ENCODE measurements at places on chromosomes 5 and 9.
A peak's percentile ranks its signal among the peaks of the same experiment; 100 is the strongest.

DNA sequence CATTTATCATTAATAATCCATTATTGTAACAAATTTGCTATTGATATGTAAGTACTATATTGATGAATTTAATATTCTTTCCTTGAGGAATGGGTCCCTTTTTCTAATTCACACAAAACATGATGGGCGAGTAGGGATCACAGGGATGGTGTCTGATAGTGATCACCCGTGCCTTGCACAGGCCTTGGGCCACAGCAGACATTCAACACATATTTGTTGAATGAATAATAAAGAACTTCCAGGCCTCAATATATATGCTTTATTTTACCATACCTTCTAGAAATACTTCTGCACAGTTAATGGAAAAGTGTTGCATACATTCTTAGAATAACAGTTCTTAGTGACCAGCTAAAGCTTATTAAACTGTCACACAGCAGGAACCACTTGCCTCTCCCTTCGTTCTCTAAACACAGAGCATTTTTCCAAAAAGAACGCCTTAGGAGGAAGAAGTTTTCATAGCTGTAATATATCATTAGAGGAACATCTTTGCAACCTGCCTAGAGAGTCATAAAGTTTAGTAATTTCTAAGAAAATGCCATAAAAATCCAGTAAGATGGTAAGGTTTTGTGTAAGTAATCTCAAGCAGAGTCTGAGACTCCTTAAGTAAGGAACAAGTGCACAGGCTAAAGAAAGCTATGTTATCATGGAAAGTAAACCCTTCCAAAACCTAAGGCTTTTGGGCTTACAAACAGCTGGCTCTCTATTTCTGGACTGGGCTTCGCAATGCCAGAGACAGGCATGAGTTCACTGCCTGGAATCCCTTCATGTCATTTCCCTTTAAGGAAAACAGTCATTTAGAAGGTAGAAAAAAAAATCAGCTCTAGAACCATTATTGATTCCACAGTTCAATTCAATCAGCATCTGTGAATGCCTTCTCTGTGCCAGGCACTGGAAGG lies 17.7 kb downstream of the TTLL11 start:
- H3K4me1 ChIP-seq = no peaks in the 10 kb centered on the region
- no peaks in the 10 kb centered on the region for H3K36me3 ChIP-seq
- no peak overlapping the region for H3K4me3 ChIP-seq
- H3K27me3 ChIP-seq = no peaks in the 10 kb centered on the region
- DNase-seq = no peak
- no peak overlapping the region for H3K27ac ChIP-seq

GRCh38 chr9:95857896-95858295 lies 17.6 kb upstream of the ERCC6L2 start:
- no peaks in the 10 kb centered on the region for H3K4me1 ChIP-seq
- no peak overlapping the region for H3K27ac ChIP-seq
- H3K36me3 ChIP-seq = no peaks in the 10 kb centered on the region
- no peak for DNase-seq

DNA sequence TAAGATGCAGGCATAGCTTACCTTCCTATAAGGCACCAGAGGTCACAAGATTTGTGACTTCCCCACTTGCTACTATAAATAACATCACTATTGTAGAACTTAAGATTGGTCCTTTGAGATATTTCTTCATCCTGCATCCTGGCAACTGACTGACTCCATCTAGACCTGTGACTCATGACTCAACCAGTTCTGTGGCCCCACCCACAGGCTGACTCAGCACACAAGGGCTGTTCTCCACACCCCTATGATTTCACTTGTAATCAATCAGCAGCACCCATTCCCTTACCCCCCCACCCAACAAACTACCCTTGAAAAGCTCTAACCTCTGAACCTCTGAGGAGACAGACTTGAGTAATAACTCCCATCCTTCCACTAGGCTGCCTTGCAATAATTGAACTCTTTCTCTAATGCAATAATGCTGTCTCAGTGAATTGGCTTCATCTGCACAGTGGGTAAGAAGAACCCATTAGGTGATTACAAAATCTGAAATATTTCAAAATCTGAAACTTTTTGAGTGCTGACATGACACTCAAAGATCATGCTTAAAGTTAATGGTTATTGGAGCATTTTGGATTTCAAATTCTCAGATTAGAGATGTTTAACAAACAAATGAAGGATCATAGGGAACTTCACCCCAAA lies 296.7 kb downstream of the ARL15 start:
- H3K27ac ChIP-seq = no peak overlapping the region
- no peaks in the 10 kb centered on the region for H3K36me3 ChIP-seq
- DNase-seq = no peak
- no peak overlapping the region for H3K4me3 ChIP-seq
- H3K4me1 ChIP-seq = peaks cover 42% of the 10 kb centered on the region

DNA sequence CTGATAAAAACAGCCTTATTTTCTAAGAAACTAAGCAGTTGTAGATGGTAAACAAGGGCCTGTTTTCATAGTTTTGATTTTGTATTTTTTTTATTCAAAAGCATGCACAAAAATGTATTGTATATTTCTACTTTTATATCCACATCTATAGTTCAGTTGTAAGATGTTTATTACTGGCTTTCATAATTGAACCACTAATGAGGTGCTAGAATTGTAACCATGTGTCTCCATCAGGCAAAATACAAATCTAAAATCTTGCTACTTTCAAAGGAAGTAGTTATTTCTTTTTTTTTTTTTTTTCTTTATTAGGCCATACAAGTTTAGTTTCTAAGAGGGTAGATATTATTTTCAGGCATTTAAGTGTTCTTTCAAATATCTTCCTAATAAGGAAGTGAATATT lies 1755.0 kb downstream of the MAT2B start:
- DNase-seq = no peak
- H3K4me3 ChIP-seq = no peak overlapping the region
- peaks cover 17% of the 10 kb centered on the region for H3K4me1 ChIP-seq
- no peak overlapping the region for H3K27ac ChIP-seq
- no peaks in the 10 kb centered on the region for H3K36me3 ChIP-seq

DNA sequence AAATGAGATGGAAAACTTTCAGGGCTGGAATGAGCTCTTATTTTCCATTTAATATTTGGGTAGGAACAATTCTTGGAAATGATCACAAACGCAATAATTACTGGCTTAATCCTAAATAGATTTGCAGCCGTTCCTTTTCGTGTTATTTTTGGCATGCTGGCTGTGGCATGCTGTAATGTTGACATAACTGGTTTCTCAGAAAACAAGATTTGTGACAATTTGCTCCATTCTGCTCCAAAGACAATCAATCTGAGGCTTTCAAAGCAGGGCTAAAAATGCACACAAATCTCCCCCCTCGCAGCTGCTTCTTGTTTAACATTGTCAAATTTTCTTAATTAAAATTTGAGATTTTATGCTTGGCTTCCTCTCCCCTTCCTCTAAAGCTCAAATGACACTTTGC lies 151.2 kb downstream of the TTC39B start:
- DNase-seq = no peak
- H3K4me1 ChIP-seq = peaks cover 5% of the 10 kb centered on the region
- H3K4me3 ChIP-seq = no peak overlapping the region
- H3K27ac ChIP-seq = no peak overlapping the region
- no peaks in the 10 kb centered on the region for H3K36me3 ChIP-seq

DNA sequence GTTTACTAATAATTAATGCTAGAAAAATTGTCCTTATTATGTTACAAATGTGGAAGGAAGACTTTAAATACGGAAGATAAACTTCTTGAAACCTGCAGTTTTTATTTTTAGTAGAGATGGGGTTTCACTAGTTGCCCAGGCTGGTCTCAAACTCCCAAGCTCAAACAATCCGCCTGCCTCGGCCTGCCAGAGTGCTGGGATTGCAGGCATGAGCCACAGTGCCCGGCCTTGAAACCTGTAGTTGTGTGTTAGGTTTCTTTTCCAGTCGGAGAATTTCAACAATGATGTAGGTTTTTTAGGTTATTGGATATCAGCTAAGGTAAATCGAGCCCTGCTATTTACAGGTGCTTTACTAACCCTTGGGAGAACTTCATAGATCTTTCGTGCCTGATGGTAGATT lies 30.8 kb downstream of the CTNNA1 start:
- H3K4me1 ChIP-seq = no peaks in the 10 kb centered on the region
- DNase-seq = no peak
- H3K27me3 ChIP-seq = no peaks in the 10 kb centered on the region
- H3K36me3 ChIP-seq = peaks cover 11% of the 10 kb centered on the region

DNA sequence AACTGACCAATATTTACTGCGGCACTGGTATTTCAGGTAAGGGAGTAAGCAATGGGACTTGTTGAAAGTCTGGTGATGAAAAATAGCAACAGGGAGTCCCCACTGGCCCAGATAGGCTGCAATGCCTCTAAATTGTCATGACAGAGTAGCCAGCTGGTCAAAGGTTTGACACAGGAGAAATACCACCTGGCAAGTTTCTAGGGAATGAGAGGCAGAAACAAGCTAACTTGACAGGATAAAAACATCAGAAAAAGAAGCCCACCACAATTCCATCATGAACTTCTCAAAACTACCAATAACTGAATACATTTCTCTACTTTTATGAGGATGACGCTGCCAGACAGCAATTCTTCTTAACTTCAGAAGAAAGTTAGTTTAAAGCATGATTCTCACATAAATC lies 99.8 kb downstream of the STRBP start:
- H3K36me3 ChIP-seq = no peaks in the 10 kb centered on the region
- DNase-seq = peak; percentile 34
- H3K27me3 ChIP-seq = no peaks in the 10 kb centered on the region

GRCh38 chr9:95666096-95666784 lies 149.5 kb upstream of the PTCH1 start:
- peak; percentile 17 for DNase-seq
- no peaks in the 10 kb centered on the region for H3K36me3 ChIP-seq
- H3K27me3 ChIP-seq = no peaks in the 10 kb centered on the region
- H3K27ac ChIP-seq = peak overlapping the region; percentile 47
- H3K4me3 ChIP-seq = peak overlapping the region; percentile 27
- peaks cover 37% of the 10 kb centered on the region for H3K4me1 ChIP-seq

DNA sequence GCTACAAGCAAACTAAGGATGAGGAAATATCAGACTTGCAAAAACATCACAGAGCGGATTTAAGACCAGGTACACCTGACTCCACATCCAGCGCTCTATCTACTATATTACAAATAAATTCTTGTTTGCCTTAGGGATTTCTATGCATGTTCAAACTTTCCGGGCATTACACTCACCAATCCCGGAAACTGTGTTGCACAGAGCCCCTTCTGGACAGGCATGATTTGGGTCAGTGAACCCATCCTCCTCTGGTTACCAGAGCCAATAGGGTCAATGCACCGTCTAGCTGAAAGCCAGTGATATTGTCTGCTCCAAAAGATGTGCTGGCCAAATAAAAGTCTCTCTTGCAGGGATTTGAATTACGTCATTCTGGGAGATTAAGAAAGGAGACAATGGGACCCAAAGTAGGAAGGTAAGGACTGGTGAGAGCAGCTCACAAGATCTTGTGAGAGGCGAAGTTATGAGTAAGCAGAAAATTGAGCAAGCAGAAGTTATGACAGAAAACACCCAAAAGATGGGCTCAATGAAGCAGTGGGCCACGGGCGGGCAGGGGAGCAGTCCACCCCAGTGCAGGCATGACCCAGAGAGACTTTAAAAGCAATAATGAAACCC lies 155.8 kb upstream of the RAI14 start:
- H3K27ac ChIP-seq = no peak overlapping the region
- H3K4me3 ChIP-seq = no peak overlapping the region
- no peaks in the 10 kb centered on the region for H3K27me3 ChIP-seq
- DNase-seq = no peak
- H3K36me3 ChIP-seq = no peaks in the 10 kb centered on the region
- H3K4me1 ChIP-seq = peaks cover 9% of the 10 kb centered on the region

- H3K27me3 ChIP-seq = no peaks in the 10 kb centered on the region
- no peak overlapping the region for H3K27ac ChIP-seq
- H3K36me3 ChIP-seq = no peaks in the 10 kb centered on the region
- DNase-seq = no peak
Measured at GRCh38 chr5:35785601-35786085, 71.0 kb upstream of the IL7R start.

Data from GM23338 (cell line).